ENCODE measurements at places on chromosomes 1 and 21. TPM values are rescaled to one million over a fixed set of nuclear protein-coding genes. Genes with fewer than 3 reads are reported as not detected.

The GJB3 gene
- 15.0 TPM for total RNA-seq

The TEKT2 gene
- not detected for total RNA-seq

The ADAMTSL4 gene
- total RNA-seq: 6.8 TPM

The ARTN gene
- 0.41 TPM for total RNA-seq

The FAAP20 gene
- total RNA-seq: 65.1 TPM

The KCNJ10 gene
- total RNA-seq: not detected

The TSPAN1 gene
- total RNA-seq: 3.2 TPM

The S100A4 gene
- total RNA-seq: 1,739 TPM

The MACO1 gene
- 8.5 TPM for total RNA-seq

The C8B gene
- not detected for total RNA-seq

The PEF1 gene
- 45.3 TPM for total RNA-seq

The LIN28A gene
- not detected for total RNA-seq

The JAM2 gene
- not detected for total RNA-seq

The ZNF670 gene
- total RNA-seq: 3.5 TPM

The CA14 gene
- total RNA-seq: not detected

The ALX3 gene
- total RNA-seq: not detected

The C1orf185 gene
- total RNA-seq: not detected

The ILDR2 gene
- total RNA-seq: not detected

The CD5L gene
- not detected for total RNA-seq

The SLAMF8 gene
- total RNA-seq: 0.22 TPM

The LCE3D gene
- 2.3 TPM for total RNA-seq

The ERICH3 gene
- total RNA-seq: not detected

The C4BPA gene
- 0.52 TPM for total RNA-seq

The BACH1 gene
- 4.8 TPM for total RNA-seq

The SPATA45 gene
- not detected for total RNA-seq

The RNF186 gene
- total RNA-seq: not detected

The C1orf226 gene
- 1.2 TPM for total RNA-seq

The PLA2G5 gene
- not detected for total RNA-seq

The GFI1 gene
- 0.67 TPM for total RNA-seq

The TRNP1 gene
- 266 TPM for total RNA-seq

The RPS6KA1 gene
- total RNA-seq: 15.2 TPM

The NHLH1 gene
- 0.39 TPM for total RNA-seq

The LRRIQ3 gene
- 0.53 TPM for total RNA-seq

The FCER1A gene
- not detected for total RNA-seq

The AKT3 gene
- total RNA-seq: 21.3 TPM

The COL16A1 gene
- 5.7 TPM for total RNA-seq

The CLCA4 gene
- total RNA-seq: not detected

The PEAR1 gene
- 7.2 TPM for total RNA-seq

The OR2AK2 gene
- total RNA-seq: not detected

The RAB3B gene
- total RNA-seq: 6.0 TPM

The LAPTM5 gene
- 0.24 TPM for total RNA-seq
